Fibroblast of skin of right quadriceps (primary cell): ENCODE measurements at places on chromosomes 7 and 10.

DNA sequence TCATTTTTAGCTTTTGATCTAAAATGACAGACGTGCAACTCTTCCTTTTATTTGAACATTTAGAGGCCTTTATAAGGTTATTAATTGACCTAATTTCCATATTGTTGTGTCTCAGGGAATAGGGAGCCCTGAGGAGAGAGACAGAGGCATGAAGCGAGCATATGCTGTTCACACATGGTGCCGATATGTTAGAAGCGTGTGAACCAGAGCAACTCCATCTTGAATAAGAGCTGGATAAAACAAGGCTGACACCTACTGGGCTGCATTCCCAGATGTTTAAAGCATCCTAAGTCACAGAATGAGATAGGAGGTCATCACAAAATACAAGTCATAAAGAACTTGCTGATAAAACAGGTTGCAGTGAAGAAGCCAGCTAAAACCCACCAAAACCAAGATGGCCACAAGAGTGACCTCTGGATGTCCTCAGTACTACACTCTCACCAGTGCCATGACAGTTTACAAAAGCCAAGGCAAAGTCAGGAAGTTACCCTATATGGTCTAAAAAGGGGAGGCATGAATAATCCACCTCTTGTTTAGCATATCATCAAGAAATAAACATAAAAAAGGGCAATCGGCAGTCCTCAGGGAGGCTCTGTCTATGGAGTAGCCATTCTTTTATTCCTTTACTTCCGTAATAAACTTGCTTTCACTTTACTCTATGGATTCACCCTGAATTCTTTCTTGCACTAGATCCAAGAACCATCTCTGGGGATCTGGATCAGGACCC, 80.1 kb downstream of the SEC61G start:
- no peak for DNase-seq

DNA sequence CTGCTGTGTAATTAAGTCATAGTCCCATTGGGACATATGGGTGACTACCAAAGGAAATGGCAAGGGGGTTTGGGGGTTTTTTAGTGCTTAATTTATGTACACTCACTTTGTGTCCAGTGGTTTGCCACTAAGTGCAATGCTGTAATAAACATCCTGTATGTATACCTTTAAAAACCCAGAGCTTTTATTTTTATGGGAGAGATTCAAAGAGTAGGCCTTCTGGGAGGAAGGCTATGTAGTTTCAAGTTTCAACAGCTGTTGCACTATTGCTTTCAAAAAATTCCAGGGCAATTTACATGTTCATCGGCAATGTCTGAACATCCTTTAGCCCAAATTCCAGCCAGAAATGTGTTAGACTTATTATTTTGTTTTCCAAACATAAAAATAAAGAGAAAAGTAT, 744.7 kb downstream of the XPNPEP1 start:
- no peak for DNase-seq

- no peak for DNase-seq
These were observed 16.0 kb downstream of the SLC18A2 start for GRCh38 chr10:117256910-117257309.

DNA sequence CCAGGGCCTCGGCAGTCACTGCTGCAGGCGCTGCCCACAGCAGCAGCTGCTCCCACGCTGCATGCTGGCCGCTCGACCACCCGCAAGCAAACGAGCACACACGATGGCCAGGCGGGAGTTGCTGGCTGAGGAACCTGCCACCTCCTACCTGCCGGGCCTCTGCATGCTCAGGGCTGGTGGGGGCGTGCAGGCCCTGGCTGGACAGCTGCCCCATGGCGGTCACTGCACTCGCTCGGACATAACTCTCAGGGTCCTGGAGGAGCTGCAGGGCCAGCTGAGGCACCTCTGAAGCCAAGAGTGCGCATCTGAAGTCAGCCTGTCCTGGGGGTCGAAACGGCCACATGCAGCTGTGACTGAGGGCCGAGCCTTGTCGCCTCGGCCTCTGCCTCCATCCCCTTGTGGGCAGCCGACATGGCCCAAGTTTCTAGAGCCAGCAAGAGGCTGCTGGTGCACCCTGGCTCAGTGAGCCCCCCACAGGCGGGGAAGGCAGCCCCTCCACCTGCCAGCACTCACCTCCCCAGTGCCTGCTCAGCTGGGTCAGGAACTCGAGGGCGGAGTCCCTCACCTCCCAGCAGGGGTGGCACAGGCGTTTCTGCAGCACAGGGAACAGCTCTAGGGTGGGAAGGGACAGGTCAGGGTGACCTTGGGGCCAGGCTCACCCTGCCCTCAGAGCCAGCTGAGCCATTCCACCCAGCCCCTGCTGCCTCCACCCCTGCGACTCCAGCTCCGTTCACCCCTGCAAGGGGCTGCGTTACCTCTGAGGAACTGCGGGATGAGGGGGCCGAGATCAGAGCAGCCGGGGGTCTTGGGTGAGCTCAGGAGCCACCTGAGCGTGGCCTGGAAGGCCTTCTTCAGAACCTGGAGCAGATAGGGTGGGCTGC, 16.1 kb downstream of the BRAT1 start:
- no peak for DNase-seq

DNA sequence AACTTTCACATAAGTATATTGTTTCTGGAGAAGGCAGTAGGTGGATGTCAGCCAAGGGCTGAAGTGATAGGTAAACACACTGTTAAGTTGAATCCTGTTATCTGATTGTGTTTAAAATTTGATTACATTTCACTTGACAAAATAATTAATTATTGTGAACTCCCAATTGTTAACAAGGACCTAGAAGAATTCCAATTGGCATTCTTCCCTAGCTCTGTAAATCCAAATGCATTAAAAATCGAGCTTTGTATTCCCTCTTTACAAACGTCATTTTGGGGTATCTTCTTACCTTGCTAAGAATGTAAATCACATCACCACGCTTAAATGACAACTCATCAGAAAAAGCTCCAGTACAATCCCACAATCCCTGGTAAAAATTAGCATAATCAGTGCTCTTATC, 179.9 kb downstream of the SKAP2 start:
- DNase-seq, result no peak

DNA sequence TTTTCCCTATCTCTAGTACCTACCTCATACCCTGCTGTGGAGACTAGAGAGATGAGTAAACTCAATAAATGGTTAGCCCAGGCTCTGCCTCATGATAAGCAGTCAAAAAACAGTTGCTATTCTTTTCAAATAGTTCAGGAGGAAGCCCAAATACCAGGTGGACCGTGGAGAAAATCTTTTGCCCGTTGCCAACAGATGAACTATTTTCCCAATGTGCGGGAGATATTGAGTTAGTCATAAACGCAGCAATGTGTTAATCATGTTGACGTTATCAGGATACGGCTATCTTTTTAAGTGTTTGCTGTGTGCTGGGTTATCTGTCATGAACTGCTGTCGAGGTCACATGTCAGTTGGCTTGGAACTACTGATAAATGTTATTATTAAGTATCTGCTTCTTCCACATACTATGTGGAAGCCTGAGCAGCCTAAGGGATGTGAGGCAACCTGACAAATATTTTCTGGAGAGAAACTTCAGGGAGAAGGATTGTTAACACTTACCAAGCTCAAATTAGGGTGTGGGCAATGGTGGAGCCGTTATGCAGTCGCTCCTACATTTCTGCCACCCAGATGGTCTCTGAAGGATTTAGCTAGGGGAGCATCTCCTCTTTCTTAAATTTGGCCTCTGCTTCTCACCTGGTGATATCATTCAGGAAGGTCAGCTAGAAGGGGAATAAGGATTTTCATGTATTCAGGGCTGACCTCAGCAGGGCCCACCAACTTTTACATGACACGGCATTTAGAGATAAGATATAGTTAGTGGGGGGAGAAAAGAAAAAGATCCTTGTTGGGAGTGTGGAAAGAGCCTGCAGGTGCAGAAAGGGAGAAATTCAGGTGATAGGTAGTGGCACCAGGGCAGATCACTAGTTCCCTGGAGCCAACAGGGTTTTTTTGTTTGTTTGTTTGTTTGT, 33.5 kb upstream of the SLC26A3 start:
- no peak for DNase-seq

DNA sequence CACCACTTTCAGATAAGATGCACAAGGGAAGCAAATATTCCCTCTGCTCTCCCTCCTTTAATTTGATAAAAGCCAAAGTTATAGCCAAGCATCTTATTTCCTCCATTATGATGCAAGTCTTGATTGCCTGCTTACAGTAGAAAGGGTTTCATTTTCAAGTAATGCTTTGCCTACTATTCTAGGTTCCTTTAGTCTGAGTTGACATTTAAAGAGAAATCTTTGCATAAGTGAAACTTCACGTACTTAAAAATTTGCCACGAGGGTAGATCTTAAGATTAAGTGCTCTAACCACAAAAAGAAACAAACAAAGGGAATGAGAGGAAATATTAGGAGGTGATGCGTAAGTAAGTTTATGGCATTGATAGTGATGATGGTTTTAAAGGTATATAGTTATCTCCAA, 78.1 kb upstream of the VWDE start:
- no peak for DNase-seq

DNA sequence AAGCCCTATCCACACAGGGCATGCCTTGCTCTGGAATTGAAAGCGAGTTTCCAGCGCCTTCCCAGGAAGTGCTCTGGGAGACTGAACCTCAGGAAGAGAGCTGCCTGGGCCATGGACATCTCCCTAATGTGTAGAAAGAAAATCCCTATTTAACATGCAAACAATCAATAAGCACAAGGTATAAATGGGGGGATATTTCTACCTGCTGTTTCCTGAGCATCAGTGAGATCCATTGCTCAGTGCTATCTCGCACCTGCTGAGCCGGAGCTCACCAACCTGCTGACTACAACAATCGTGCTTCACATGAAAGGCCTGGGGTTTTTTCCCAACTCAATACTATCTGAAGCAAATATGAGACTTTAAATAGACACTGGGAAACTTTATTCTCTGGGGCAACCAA, 584.0 kb downstream of the GLRX3 start:
- no peak for DNase-seq

- DNase-seq, result no peak
These were observed 36.1 kb downstream of the NUDCD3 start for GRCh38 chr7:44454348-44454747.

- DNase-seq, result no peak
These were observed 14.6 kb upstream of the NUB1 start for GRCh38 chr7:151327022-151327421.

DNA sequence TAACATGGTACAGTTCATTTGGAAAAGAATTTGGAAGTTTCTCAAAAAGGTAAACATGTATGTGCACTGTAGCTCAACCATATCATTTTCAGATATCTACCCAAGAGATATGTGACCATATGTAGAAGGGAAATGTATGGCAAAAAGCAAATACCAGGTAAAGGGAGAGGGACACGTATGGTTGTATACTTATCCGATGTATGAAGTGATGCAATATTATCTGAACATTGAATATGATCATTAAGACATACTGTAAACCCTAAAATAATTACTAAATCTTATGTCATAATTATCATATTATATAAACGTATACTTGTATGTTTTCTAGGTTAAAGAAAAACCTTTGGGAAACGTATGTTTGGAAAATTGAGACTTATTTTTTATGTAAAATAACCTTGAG, 367.5 kb upstream of the KCND2 start:
- no peak for DNase-seq

GRCh38 chr10:104220522-104220921, 11.6 kb downstream of the CFAP43 start:
- no peak for DNase-seq

DNA sequence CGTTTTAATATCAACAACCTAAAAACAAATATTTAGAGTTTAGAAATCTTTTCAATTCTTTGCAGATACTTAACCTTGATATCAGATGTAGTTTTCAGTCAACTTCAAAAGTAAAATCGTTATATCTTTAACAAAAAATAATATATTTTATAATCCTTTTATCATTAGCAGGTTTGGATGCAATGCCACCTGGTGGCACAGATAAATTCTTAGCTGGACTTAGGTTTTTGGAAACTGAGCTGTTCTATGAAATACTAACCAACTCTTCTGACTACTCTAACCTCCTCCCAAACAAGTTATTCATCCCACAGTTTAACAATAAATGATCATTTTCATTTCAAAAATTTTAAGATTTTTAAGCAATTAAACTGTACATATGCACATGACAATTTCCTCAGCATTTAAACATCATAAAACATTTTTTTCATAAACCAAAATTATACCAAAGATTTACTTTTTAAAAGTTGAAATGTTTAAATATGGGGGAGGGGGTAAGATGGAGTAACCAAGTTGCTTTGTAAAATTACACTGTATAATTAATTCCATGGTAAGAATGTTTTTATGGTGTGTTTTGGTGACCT, 56.9 kb downstream of the HIBADH start:
- peak; percentile 34 for DNase-seq

DNA sequence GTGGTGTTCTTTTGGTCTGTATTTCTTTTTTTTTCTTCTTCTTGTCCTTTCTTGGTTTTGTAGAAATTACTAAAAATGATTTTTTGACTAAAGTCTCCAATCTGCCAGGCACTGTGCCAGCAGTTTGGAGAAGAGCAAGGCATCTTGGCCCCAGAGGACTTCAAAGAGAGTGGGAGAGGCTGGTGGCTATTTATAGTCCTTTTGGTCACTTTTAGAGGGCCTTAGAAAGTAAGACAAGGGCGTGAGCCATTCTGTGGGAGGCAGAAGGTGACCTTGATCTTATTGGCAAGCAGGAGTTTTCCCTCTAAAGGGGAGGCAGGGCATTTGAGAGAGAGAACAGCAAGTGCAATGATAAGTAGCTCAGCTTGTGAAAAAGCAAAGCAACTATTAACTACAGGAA, 211.9 kb downstream of the GALNT17 start:
- no peak for DNase-seq

DNA sequence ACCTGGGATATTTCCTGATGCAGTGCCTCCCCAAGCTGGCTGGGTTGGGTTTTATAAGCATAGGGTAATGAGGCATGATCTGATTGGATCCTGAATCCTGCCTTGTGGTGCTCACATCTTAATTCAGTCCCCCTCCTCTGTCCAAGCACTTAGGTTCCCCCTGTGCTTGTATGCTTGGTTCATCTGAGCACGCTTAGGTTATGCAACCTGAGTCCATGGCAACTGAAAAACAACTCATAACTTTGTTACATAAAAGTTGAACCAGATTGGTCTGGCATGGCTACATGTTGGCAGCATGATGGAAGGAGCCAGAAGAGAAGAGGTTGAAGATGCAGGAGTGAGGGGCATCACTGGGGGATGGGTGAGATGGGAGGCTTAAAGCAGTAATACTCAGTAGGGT, 57.3 kb upstream of the OSBPL3 start:
- no peak for DNase-seq

- DNase-seq, result no peak
These were observed 393.8 kb downstream of the EXOC4 start for GRCh38 chr7:133646472-133647315.

DNA sequence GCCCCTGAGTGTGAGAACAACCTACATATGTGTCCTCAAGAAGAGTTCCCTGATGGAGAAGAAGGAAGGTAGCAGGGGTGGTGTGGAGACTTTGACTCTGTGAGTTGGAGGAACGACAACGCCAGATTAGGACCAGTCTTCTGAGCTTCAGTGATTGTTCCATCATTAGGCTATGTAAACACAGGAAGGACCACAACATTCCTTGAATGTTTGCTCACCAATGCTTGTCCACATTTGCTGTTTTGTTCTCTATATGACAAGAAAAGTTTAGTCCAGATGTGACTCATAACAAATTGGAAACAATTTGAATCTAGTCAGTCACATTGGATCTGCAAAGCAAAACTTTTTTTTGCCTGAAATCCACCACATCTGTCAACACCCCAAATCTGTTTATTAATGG, 62.7 kb downstream of the ENTPD1 start:
- peak; percentile 31 for DNase-seq
